ENCODE measurements at places on chromosomes 16 and 17.

- DNase-seq: no peak
Measured at GRCh38 chr17:8828517-8828875, 29.3 kb upstream of the MFSD6L start.

- DNase-seq: no peak
Measured at GRCh38 chr17:38705523-38705802, 390 bp downstream of the MLLT6 start.

DNA sequence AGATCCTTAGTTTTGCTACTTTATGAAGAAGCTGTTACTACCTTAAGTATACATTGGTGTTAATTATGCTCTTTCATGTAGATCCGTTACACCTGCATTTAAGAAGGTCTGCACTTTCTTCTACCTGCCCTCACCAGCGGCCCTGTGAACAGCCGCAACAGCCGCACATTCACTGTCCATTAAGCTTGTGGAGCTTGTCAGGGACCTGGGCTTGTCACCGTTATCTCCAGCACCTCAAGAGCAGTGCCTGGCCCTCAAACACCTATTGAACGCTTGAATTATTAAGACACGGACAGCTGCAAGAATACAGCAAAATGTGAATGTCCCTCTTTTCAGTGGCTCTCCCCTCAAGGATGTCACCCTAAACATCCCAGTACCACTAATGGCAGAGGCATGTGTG lies 3.0 kb upstream of the MXRA7 start:
- DNase-seq: no peak

GRCh38 chr16:68074850-68075555 lies 10.2 kb upstream of the NFATC3 start:
- DNase-seq: no peak

- peak; percentile 0 for DNase-seq
Measured at GRCh38 chr16:76729525-76729924, 452.3 kb downstream of the CNTNAP4 start.

DNA sequence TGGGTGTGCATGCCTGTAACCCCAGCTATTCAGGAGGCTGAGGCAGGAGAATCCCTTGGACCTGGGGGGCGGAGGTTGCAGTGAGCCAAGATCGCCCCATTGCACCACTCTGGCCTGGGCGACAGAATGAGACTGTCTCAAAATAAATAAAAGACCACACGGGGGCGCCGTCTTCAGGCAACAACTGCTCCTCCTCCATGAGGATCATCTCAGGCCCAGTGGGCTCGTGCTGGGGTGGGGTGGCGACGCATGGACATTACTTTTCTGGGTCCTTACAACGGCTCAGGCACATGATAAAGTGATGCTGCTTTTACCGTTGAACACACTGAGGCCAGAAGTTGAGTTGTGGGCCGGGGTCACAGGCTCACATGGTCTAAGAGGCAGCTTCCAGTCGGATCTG lies 56.2 kb downstream of the PRMT7 start:
- peak; percentile 64 for DNase-seq

DNA sequence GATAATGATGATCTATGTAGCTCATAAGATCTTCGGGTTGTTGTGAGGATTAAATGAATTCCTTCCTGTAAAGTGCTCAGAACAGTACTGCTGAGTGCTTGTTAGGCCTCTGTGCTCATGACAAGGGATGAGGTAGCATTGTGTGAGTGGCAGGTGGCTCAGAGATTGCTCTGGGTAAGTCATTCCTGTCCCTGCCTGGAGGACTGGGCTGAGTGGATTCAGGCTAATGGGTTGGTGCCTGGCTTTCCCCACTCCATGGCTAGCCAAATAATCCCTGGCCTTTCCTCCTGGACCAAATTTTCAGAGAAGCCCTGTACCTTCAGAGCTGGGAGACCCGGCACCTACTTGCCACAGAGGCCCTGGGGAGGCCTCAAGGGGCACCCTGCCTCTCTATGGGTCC lies 1.3 kb upstream of the CCDC92B start:
- no peak for DNase-seq

DNA sequence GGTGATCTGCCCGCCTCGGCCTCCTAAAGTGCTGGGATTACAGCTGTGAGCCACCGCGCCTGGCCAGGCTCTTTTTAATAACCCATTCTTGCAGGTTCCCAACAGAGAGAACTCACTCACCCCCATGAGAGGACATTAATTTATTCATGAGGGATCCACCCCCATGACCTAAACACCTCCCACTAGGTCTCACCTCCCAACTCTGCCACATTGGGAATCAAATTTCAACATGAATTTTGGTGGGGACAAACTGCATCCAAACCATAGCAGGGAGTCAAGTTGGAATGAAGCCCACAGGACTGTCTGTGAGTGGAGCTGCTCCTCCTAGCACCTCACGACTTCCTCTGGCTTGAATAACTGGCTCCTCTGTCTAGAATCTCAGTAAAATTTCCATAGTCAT lies 85.5 kb downstream of the WWP2 start:
- DNase-seq: no peak

DNA sequence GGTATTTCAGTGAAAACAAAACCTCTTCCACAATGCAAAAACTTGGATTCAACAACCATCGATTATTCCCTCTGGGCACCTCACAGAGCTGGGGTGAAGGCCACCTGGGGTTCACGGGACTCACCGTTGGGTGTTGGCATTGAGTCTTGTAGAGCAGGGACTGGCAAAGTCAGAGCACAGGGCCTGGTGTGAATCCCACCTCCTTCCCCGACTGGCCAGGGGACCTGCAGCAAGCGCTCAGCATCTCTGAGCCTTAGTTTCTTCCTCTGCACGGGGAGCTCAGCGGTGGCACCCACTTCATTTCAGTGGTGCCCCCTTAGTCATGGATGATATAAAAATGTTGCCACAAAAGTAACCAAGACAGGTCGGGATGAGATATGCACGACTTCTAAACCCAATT lies 100.4 kb downstream of the METRNL start:
- no peak for DNase-seq

DNA sequence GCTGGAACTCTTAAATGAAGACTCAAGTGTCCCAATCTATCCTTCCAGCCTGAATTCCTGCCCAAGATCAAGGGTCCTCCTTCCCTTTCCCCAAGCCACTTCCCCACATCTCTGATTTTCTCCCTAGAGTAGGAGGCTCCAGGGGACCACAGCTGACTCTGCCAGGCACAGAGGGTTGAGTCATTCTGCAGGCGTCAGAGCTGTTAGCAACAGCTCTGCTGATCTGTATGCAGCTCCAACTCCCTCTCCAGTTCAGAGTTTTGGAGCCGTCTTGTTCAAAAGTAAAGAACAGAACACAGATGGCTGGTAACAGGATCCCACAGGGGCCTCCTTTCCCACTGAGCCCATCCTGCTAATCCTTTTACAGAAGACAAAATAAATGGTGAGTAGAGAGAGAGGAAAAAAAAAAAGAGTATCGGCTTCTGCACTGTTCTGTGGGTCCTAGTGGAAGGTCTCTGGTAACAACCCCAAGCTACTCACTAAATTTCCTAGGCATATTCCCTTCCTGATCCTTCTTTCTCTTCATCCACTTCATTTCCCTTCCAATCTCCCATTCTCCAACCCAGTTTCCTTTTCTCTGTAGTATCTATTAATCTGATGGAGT lies 13.4 kb upstream of the TAOK1 start:
- DNase-seq: peak; percentile 95

- DNase-seq: no peak
Measured at GRCh38 chr17:13337151-13337550, 264.6 kb downstream of the HS3ST3A1 start.

DNA sequence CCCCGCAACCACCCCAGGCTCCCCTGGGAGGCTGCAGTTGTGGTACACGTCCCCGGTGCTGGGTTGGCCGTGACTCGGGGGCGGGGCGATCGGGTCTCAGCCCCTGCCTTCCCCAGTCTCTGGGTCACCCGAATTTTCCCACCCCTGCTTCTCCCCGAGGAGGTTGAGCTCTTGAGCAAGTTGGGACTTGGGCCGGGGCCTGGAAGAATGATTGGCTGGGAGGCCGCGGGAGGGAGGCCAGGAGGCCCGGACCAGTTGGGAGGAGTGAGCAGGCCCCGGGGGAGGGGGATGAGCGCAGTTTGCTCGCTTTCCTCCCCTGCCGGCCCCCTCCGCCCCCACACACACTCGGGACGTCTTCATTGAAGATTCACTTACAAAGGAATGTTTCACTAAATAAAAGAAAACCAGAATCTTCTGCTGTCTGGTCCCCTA lies 4.5 kb upstream of the HEXIM1 start:
- peak; percentile 85 for DNase-seq

DNA sequence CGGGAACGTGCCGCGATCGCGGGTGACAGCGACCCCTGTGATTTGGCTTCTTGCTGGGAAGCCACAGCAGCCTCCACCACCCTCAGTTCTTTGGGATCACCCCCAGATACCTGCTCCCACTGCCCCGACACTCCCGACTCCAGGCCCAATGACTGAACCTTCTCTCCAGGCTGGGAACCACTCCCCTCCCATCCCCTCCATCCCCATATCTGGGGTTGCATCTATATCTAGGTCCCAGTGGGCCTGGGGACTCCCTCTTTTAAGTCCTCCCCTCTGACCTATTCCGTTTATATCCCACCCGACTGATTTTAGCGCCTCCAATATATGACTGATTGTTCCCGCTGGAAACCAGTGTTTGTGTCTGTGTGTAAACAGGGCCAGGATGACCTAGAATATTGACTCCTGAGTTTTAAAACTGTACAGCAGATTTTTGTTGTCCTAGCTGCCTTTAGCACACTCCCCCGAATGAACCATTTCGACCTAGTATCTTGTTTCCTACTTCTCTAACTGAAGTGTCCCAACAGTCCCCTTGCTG lies 667 bp downstream of the PSMD3 start:
- peak; percentile 13 for DNase-seq

- peak; percentile 54 for DNase-seq
Measured at GRCh38 chr17:7883781-7884386, 4.7 kb upstream of the CHD3 start.

- DNase-seq: no peak
Measured at GRCh38 chr16:26070302-26071100, 378.7 kb downstream of the HS3ST4 start.

DNA sequence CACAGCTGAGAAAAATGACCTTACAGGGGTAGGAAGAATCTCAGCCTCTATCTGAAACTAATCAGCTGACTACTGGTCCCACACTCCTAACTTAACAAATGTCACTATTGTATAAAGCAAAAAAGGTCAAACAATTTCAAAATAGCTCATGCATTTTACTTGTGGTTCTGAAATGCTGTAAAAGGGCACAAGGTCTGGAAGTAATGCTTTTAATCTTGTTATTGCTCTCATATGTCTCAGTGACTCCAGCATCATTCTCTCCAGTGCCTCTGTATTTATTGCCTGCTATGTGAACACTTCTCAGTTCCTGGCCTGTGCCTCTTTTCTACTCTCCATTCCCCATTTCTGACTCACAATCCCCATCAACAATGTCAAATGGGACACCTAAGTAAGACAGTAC lies 937.7 kb downstream of the CDH11 start:
- peak; percentile 54 for DNase-seq

DNA sequence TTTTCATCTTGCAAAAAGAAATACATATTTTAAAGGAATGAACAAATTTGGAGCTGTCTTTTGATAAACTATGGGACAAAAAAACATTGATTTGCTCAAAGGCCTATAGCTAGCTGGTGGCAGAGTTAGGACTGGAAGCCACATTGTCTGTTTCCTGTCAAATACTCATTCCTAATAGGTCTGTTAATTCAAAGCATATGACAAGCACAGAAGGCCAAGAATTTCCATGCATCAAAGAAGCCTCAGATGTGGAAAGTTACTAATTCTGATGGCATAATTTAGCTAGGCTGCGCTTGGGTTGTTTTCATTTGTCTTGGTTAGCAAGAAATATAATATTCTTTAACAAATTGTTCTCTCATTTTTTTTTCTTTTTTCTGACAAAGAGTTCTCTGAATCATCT lies 98.0 kb downstream of the CDK5R1 start:
- DNase-seq: no peak

DNA sequence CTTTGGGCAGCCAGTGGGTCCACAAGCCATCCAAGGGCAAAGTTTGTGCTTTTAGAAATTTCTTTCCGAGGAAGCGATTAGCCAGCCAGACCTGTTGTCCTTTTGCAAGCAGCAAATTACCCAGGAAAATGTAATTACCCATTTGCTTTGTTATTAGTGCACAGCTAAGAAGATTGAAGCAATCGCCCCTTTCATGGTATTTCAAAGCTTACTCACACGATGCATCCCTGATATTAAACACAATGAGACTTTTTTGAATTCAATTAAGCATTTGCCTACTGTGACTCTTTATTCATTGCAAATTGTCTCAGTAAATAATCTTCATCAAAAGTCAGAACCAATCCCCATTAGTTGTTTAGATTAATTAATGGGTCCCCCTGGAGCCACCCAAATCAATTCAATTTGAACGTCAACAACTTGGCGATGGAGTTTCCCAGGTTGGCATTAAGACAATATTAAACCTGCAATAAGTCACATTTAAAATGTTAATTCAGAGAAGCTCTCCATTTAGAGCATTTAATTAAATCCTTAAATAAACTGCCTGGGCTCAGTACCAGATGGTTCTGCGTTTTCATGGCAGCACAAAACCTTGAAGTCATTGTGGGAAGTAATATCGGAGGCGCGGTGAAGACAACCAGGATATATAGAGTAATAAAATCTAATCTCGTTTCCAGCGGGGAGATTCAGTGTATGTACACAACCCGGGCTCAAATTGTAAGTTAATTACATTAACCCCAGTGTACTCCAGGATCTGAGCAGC lies 366.2 kb upstream of the TNRC6C start:
- DNase-seq: no peak

GRCh38 chr17:39765175-39765574 lies 27.4 kb downstream of the GRB7 start:
- no peak for DNase-seq

GRCh38 chr17:35740997-35741931 lies 9.8 kb downstream of the RASL10B start:
- no peak for DNase-seq

DNA sequence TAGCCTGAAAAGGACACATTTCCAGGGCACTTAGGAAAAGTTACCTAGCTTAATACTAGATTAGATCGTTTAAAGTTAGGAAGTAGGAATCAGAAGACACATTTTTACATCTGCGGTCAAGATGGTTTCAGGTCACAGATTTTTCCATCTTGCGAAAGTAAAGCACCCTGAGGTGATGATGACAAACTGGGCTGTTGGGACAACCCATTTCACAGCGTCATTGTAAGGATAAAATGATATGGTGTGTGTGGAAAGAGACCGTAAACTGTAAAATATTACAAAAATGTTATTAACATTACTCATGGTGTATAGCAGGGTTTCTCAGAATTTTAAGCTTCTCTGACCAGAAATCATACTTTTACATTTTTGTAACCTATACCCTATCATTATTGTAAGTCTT lies 10.1 kb upstream of the MAP2K6 start:
- DNase-seq: peak; percentile 80

DNA sequence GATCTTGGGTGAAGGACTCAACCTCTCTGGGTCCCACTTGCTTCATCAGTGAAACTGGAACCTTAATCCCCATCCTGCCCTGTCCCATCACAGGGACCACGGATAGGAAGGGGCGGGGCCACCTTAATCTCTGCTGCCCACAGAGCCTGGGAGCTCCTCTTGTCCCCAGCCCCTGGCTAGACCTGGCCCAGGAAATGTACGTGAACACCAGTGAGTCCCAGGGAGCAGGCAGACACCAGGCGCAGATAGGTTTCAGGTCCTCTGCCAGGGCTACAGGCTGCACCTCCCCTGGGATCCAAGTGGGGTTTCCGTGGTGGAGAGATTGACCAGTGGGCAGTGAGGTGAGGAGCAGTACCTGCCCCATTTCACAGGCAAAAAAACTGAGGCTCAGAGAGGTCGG lies 21.0 kb downstream of the RAB11FIP4 start:
- no peak for DNase-seq

Measured in choroid plexus epithelial cell (primary cell).